ENCODE measurements at places on chromosomes 1 and 21.

DNA sequence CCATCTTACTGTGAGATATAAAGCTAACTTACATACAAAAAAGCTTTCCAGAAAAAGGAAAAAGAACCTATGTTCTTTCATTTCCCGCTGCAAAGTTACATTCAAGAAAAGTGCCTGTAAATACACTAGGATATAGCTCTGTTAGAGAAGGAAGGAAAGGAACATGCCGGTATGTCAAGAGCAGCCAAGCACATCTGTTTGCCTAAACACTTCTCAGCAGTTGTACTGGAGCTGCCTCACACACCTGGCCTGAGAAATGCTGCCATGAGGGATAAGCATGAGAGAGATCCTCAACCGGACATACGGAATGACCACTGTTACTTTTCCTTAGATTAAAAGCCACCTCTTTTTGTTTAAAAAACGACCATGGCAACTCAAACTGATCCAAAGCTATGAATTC lies 189.7 kb downstream of the RERE start:
- H3K27me3 ChIP-seq = no peaks in the 10 kb centered on the region
- H3K4me1 ChIP-seq = no peaks in the 10 kb centered on the region
- H3K4me3 ChIP-seq = no peak overlapping the region
- no peaks in the 10 kb centered on the region for H3K36me3 ChIP-seq
- DNase-seq = no peak

DNA sequence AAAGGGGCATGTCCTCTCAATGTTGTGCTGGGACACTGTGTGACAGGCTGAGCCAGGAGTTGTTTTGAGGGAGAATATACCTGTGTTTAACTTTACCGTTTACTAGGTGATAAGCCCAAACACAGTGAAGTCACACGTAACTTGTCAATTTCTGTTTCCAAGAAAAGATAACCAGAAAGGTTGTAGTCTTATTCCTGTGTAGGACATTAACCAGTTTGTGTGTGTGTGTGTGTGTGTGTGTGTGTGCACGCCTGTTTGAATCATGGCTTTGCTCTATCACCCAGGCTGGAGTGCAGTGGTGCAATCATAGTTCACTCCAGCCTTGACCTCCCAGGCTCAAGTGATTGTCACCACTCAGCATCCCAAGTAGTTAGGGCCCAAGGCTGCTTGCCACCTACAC lies 83.6 kb downstream of the MRPS6 start:
- no peaks in the 10 kb centered on the region for H3K27me3 ChIP-seq
- no peak overlapping the region for H3K27ac ChIP-seq
- no peaks in the 10 kb centered on the region for H3K36me3 ChIP-seq
- H3K4me3 ChIP-seq = no peak overlapping the region

GRCh38 chr1:40717955-40718354 lies 26.5 kb downstream of the NFYC start:
- H3K36me3 ChIP-seq = no peaks in the 10 kb centered on the region
- no peaks in the 10 kb centered on the region for H3K27me3 ChIP-seq
- H3K4me1 ChIP-seq = peaks cover 10% of the 10 kb centered on the region
- DNase-seq = no peak
- no peak overlapping the region for H3K4me3 ChIP-seq

DNA sequence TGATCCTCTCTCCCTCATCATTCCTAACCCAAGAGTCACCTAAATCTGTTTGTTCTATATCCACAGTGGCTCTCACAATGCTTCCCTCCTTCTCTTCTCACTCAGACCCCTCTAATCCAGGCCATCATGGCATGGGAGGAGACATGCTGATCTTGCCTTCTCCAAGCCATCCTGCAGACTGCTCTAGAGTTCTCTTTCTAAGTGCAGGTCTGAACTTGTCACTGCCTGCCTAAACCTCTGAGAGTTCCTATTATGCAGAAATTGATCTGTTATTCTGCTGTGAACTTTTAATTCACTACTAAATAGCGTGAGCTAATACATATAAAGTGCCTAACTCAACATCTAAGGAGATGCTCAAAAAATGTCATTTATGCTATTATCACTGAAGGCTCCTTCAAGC lies 26.8 kb downstream of the LAMC2 start:
- no peak overlapping the region for H3K4me3 ChIP-seq
- no peaks in the 10 kb centered on the region for H3K4me1 ChIP-seq
- H3K27ac ChIP-seq = no peak overlapping the region
- no peak for DNase-seq

- peak overlapping the region; percentile 83 for H3K27ac ChIP-seq
- H3K4me3 ChIP-seq = peak overlapping the region; percentile 91
- DNase-seq = peak; percentile 75
- peaks cover 63% of the 10 kb centered on the region for H3K4me1 ChIP-seq
- H3K36me3 ChIP-seq = peaks cover 2% of the 10 kb centered on the region
These were observed 801 bp downstream of the TRAF5 start for GRCh38 chr1:211327346-211327921.

DNA sequence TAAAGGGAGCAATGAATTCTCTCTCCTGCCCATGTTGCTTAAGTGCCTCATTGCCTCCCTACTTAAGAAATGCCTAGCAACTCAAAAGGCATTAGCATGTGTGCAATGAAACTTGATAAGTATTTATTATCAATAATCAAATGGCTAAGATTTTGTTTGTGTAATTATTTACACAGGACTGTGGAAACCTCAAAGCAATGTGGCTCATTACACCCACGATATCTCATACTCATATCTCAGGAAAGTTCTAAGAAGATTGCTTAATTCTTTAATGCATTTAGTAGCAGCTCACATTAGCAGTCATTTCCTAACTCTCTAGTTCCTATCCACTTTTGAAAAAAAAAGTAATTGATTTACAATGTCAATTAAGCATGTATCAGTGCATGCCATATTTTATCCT lies 253.3 kb downstream of the DUSP10 start:
- H3K27me3 ChIP-seq = no peaks in the 10 kb centered on the region
- H3K4me1 ChIP-seq = no peaks in the 10 kb centered on the region
- H3K4me3 ChIP-seq = no peak overlapping the region
- DNase-seq = no peak
- H3K36me3 ChIP-seq = no peaks in the 10 kb centered on the region
- H3K27ac ChIP-seq = no peak overlapping the region

DNA sequence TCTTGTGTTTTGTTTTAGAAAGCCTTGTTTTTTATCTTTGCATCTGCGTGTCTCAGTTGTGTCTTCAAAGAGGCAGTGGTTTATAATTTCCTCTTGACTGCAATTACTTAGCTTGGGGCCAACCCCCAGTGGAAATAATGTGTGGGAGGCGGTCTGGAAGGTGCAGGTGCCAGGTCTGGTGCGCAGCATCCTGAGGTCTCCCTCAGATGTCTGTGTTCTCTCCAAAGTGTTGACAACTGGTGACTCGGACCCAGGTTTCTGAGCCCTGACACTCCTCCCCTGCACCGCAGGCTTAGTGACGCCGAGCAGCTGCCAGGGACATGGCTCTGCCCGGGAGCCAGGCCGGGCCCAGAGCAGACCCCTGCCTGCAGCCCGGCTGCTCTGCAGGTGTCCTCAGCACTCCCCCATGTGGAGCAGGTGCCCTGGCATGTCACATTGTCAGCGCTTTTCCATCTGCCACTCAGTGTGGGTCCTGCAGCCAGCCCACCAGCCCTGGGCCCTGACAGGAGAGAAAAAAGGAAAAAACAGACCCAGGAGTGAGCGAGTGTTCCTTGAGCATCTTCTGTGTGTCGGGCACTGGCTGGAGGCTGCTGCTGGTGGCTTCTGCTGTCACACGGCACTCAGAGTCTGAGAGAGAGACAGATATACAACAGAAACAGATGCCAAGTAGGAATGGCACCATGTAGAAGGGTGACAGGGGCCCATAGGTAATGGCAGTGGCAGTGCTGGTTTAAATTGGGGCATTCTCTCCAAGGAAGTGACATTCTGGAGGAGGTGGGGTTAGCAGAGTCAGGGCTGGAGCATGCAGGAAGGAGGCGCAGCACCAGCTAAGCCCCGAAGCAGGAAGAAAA lies 24.8 kb upstream of the SELENON start:
- H3K27me3 ChIP-seq = no peaks in the 10 kb centered on the region
- peaks cover 44% of the 10 kb centered on the region for H3K4me1 ChIP-seq
- H3K27ac ChIP-seq = peak overlapping the region; percentile 72
- DNase-seq = peak; percentile 89

DNA sequence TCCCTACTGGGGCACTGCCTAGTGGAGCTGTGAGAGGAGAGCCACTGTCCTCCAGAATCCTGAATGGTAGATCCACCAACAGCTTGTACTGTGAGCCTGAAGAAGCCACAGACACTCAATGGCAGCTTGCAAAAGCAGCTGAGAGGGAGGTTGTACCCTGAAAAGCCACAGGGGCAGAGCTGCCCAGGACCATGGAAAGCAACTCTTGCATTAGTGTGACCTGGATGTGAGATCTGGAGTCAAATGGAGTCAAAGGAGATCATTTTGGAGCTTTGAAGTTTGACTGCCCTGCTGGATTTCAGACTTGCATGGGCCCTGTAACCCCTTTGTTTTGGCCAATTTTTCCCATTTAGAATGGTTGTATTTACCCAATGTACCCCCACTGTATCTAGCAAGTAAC lies 871.4 kb upstream of the PRMT6 start:
- H3K4me1 ChIP-seq = no peaks in the 10 kb centered on the region
- H3K27ac ChIP-seq = no peak overlapping the region

- H3K27me3 ChIP-seq = no peaks in the 10 kb centered on the region
- no peak overlapping the region for H3K4me3 ChIP-seq
- no peak overlapping the region for H3K27ac ChIP-seq
- no peaks in the 10 kb centered on the region for H3K4me1 ChIP-seq
- H3K36me3 ChIP-seq = no peaks in the 10 kb centered on the region
- no peak for DNase-seq
These were observed 72.0 kb upstream of the GORAB start for GRCh38 chr1:170460001-170460400.

DNA sequence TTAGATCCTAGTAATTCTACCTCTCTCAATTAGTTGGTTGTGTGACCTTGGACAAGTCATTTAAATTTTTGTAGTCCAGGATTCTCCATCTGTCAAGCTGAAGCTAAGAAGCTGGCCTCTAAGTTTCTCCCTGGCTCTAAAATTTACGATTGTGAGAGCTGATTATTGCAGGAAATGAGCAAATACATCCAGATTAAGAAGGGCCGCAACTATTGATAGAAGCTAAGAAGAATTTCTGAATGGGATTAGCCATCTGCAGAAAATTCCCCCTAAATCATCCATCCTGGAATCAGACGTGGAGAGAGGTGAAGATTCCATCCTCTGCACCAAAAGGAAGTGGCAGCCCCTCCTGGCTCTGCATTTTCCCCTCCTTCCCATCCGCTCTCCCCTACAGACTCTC lies 55.0 kb downstream of the HIVEP3 start:
- no peak overlapping the region for H3K27ac ChIP-seq
- no peak for DNase-seq

- H3K4me3 ChIP-seq = no peak overlapping the region
- H3K27ac ChIP-seq = no peak overlapping the region
- H3K27me3 ChIP-seq = no peaks in the 10 kb centered on the region
- no peaks in the 10 kb centered on the region for H3K36me3 ChIP-seq
- no peak for DNase-seq
These were observed 473.3 kb downstream of the NEGR1 start for GRCh38 chr1:71809085-71809484.

GRCh38 chr1:184534690-184535089 lies 147.9 kb downstream of the C1orf21 start:
- peaks cover 4% of the 10 kb centered on the region for H3K27me3 ChIP-seq
- no peak overlapping the region for H3K27ac ChIP-seq
- H3K4me1 ChIP-seq = no peaks in the 10 kb centered on the region
- H3K4me3 ChIP-seq = no peak overlapping the region
- H3K36me3 ChIP-seq = no peaks in the 10 kb centered on the region

DNA sequence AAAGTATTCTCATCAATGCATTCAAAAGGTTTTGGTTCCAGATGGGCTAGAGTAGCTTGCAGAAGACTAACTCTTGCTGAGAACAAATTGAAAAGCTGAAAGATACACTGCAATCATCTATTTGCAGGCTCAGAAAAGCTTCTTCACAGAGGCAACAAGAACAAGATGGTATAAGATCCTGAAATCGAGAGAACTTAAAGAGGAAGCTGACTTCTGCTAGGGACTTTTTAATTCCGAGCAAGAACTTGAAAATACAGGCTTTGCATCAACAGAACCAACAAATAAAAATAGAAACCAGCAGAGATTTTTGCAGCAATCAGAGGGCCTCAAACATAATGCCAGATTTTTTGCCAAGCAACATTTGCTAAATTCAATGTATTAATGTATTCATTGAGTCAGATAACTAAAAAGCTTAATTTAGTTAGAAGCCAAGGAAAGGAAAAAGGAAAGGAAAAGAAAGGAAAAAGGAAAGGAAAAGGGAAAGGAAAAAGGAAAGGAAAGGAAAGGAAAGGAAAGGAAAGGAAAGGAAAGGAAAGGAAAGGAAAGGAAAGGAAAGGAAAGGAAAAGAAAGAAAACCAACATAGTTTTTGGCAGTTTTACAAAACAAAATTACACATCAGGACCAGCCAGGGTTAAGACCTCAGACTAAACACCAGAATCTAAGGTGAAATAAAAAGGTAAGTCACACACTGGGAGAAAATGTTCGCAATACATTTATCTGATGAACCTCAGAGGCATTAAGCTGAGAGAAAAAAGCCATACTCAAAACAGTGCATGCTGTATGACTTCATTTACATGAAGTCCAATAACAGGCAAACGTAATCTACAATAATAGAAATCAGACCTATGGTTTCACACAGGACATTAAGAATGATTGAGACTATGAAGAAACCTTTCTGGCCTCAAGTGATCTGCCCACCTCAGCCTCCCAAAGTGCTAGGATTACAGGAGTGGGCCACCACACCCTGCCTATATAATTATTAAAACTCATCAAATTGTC lies 42.6 kb downstream of the FAF1 start:
- H3K27ac ChIP-seq = no peak overlapping the region
- no peaks in the 10 kb centered on the region for H3K27me3 ChIP-seq
- H3K36me3 ChIP-seq = no peaks in the 10 kb centered on the region
- H3K4me1 ChIP-seq = no peaks in the 10 kb centered on the region

DNA sequence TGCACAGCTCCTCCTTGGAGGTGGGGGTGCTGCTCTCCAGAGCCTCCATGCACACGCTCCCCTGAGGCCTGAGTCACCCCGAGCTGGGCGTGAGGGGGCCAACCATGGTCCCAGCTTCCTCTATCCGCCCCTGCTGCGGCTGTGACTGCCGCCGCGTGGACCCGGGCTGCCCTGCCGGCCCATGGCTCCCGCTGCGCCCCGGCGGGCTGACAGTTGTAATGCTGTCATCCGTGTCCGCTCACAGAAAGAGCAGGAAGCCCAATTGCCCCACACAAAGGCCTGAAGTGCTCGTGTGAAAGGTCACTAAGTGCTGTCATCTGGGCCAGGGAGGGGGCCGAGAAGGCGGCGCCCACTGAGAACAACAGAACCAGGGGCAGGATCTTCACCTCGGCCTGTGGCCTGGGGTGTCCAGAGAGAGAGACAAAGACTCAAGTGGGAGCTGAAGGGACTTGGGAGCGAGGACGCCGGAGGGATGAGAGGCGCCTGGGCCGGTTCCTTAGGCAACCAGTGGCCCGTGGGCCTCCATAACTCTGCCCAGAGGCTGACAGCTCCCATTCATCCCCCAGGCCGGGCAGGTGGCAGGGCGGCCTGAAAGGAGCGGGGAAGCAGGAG lies 31.5 kb downstream of the OLIG1 start:
- no peak overlapping the region for H3K4me3 ChIP-seq
- no peaks in the 10 kb centered on the region for H3K36me3 ChIP-seq
- peaks cover 10% of the 10 kb centered on the region for H3K27me3 ChIP-seq
- no peak for DNase-seq
